BJ (cell line): ENCODE measurements at places on chromosomes 3 and 15.

- DNase-seq: no peak
These were observed 27.2 kb downstream of the WNT7A start for GRCh38 chr3:13852638-13853009.

- no peak for DNase-seq
These were observed 29.5 kb downstream of the CORO2B start for GRCh38 chr15:68608206-68608843.

- no peak for DNase-seq
These were observed 99.8 kb downstream of the MYH15 start for GRCh38 chr3:108410531-108410984.

GRCh38 chr3:72242326-72242725 is 457.4 kb upstream of the PROK2 start:
- no peak for DNase-seq

DNA sequence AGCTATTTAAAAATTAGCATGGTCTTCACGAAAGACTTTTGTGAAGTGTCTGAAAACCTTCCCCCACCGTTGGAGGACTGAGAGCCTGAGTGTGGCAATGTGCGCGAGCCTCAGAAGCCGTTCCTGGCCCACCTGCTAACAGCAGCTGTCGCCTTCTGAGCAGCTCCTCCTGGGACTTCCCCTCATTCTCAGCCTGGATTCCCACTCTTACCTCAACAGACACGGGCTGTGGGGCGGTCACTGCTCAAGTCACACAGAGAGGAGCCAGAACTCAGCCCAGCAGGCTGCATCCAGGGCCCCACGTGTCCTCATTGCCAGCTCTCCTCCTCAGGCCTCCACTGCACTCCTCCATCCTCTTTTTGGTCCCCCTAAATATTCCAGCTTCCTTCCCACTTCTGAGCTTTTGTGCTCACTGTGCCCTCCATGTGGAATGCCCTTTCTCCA is 7.8 kb downstream of the DNASE1L3 start:
- DNase-seq: no peak

DNA sequence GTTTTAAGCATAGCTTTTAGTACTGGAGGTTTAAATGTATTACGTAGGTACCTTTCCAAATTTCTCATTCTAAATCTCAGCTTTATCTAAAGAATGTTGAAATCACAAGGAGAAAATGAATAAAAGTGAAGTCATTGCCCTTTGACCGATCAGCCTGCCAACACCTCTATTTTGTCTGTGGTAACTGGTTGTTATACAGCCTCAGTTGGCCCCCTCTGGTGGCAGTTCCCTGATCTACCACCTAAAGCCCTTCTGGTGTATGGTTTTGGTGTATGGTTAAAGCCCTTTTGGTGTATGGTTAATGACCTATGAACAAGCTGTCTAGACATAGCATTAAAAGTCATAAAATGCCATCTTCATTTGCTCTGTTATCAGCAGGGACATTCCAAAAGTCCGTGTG is 378.2 kb upstream of the AZI2 start:
- no peak for DNase-seq

GRCh38 chr3:146803745-146804144 is 198.6 kb upstream of the PLSCR5 start:
- DNase-seq: peak; percentile 95

DNA sequence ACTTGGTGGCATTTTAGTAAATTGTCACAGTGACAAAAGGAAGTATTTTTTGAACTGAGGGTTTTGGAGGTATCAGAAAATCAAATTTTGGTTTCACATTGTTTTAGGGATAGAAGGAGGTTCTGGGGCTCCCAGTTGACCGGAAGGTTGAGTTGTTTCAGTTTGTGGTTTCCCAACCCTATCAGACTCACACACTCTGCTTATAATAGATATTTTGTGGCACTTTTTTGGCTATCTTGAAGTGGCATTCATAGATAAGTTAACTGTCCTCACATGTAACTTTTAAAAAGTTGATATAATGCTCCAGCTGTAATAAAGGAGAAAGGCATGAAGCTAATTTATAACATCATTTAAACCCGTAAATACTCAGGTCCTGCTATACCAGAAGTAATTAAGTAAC is 12.8 kb downstream of the ARMC8 start:
- DNase-seq: no peak

- no peak for DNase-seq
These were observed 344.0 kb upstream of the RARB start for GRCh38 chr3:25084016-25084415.

GRCh38 chr3:100370756-100371155 is 30.1 kb downstream of the TOMM70 start:
- no peak for DNase-seq

GRCh38 chr3:135762188-135762856 is 203.2 kb upstream of the PPP2R3A start:
- no peak for DNase-seq

DNA sequence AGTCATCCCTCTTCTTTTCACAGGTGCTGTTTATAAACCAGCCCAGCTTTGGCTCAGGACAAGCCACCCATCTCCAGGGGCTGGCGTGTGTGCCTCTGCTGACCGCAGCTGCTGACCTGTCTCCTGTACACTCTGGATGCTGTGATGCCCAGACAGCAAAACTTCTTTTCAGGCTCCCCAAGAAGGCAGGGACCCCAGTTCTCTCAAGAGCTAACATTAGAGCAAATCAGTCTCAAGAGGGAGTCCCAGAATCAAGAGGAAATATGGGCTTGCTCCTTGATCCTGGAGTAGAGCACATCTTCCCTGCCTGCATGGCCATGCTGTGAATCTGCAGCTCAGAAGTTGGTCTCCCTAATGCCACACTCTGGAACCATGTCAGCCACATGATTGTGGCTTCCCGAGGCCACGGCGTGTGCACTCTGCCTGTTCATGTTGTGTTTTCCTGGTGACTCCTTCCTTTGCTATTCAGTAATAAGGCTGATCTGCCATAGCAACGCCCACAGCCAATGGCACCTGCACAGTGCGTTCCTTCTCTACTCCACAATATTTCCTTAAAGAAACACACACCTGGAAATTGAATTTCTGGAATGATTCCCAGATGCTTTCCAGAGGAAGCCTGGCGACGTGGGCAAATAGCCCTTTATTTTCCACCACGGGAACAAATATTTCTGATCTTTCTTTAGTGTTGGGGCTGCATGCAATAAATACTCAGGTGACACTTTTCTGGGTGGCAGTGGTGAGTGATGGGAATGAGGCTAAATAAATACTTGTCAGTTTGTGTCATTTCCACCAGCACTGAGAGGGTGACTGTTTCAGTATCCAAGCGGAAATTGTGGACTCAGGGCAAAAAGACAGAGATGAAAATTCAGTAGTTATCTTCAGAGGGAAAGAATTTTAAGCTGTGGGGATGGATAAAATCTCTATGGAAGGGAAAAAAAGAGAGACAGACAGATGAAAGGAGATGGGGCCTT is 21.9 kb upstream of the THSD4 start:
- DNase-seq: peak; percentile 59

- DNase-seq: peak; percentile 41
These were observed 92.7 kb upstream of the OCA2 start for GRCh38 chr15:28191832-28192231.

- no peak for DNase-seq
These were observed 278.7 kb upstream of the SATB1 start for GRCh38 chr3:18703798-18704197.

- DNase-seq: no peak
These were observed 45.9 kb downstream of the P3H2 start for GRCh38 chr3:190074817-190075216.

DNA sequence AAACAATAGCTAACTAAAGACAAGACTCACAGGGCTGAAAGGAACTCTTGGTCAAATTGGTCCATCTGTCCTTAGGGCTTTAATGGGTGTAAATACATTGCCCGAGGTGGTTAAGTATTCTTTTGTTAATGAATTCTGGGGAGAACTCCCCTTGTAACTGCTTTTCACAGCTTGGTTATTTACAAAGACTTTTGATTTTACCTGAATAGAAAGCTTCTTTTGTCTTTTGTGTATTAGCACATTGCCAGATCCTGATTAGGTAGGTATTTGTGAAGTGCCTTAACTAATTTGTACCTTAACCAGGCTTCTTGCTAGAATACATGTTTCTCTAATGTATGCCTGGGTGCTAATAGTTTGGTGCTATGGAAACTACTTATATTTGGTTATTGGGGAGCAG is 14.0 kb downstream of the CHD2 start:
- no peak for DNase-seq

DNA sequence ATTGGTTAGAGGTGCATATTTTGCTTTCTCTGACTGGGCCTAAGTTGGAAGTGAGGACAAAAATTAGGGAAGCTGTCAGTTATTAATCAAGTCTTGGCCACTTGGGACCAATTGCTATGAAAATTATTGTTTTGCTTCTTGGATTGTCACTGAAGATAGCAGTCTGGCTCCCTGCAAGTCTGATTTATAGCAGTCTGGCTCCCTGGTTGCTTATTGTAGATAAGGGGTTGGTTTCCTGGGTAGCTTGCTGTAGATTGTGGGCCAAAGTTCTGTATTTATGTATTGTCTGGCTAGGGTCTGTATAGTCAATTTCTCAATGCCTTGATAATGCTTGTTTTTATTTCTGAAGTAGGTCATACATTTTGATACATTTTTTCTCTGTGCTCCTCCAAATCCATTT is 13.3 kb upstream of the DRD3 start:
- DNase-seq: no peak

DNA sequence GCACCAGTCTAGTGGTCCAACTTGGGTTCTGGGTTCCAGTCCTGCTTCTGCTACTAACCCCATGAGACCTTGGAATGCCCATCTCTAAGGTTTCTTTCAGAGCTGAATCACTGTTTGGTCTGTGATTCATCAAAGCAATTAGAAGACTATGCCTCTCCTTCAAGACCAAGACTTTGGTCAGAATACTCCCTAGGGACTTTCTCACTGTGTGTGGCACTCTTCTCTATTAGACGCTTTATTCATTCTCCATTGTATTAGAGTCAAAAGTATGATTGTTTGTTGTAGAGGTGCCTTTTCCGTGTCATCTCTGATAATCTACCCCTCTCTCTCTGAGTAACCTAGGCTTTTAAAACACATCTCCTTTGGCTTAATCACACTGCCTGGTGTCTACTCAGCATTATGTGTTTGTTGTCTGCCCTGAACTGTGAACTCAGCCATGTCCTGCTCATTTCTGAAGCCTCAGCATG is 90.5 kb downstream of the LPP start:
- no peak for DNase-seq

GRCh38 chr3:51706788-51707731 is at the start of gene GRM2:
GRM2 (plus strand) TSS chr3:51707068; CDS start chr3:51708984, 1,916 bp downstream.
- peak; percentile 8 for DNase-seq

GRCh38 chr3:10550705-10551104 is 45.3 kb upstream of the ATP2B2 start:
- DNase-seq: no peak

GRCh38 chr3:40240921-40241320 is 68.6 kb upstream of the EIF1B start:
- DNase-seq: no peak

GRCh38 chr15:39517122-39517855 is 63.6 kb upstream of the THBS1 start:
- DNase-seq: no peak

- DNase-seq: no peak
These were observed 790 bp downstream of the STRIT1 start for GRCh38 chr3:155292693-155293092.

- DNase-seq: no peak
These were observed at the start of gene PCBP4 for GRCh38 chr3:51967384-51968169. PCBP4 (minus strand) TSS chr3:51967454; CDS start chr3:51961240, 6,214 bp downstream.

GRCh38 chr15:41847206-41847605 is 8.6 kb downstream of the PLA2G4B start:
- no peak for DNase-seq
